Stimulated activated CD8-positive, alpha-beta memory T cell treated with anti-CD3 and anti-CD28 coated beads, Interleukin-7, amount 100 ng/mL, for 4 hours (primary cell): ENCODE measurements at places on chromosomes 5 and 9.
A peak's percentile ranks its signal among the peaks of the same experiment; 100 is the strongest.

GRCh38 chr9:108885643-108886348 is 23.7 kb downstream of the ACTL7A start:
- DNase-seq = no peak

DNA sequence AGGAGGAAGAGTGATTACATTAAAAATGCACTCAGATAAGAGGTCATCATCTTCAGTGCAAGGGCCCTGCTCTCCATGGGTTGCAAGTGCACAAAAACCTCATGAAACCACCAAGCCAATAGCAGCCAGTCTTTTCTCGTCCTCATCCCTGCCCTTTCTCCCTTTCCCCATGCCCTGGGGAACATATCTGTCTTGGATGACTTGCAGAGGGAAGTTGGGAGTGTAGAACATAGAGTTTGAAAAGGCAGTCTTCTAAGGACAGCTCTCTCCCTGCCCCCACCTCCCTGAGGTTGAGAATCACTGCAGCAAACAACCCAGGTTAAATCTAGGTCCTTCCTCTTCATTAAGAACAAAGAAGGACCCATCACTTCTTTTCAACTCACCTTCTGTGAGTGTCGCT is 22.0 kb downstream of the DDX31 start:
- DNase-seq = no peak

DNA sequence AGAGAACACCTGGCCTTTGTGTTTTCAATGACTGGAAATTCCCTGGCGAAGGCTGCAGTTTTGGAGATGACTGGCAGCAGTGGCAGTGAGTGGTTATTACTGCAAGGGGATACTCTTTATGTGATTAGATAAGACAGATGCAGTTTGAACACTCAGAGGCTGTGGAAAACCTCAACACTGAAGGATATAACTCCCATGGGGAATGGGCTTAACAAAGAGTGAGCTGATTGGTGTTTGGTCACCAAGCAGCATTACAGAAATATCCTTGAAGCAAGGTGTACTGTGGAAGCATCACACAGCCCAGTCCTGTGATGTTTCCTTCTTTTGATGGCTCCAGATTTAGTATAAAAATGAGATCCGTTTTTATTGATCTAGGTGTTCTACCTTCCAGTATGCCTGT is 490.7 kb upstream of the PTPRD start:
- no peak for DNase-seq

GRCh38 chr9:91001146-91001611 is 199.6 kb downstream of the SYK start:
- no peak for DNase-seq

DNA sequence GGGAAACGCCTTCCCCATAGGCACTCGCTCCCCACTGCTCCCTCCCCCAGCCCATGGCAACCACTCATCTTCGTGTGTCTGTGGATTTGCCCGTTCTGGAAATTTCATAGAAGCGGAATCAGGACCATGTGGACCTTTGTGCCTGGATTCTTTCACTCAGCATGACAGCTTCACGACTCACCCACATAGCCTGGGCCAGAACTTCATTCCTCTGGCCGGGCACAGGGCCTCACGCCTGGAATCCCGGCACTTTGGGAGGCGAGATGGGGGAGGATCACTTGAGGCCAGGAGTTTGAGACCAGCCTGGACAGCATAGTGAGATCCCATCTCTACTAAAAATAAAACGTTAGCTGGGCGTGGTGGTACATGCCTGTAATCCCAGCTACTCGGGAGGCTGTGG is 12.1 kb upstream of the DIPK1B start:
- no peak for DNase-seq

DNA sequence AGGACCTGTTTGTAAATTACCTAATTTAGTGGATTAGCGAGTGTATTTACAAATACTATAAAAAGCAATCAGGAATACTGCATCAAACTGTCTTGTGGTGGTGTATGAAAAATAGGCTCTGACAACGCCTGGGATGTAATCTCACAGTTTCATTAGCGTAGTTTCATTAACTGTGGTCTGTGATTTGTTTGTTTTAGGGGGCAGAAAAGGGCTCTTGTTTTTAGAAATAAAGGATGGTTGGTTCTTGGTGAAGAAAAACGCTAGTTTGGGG is 1.4 kb downstream of the SLC44A1 start:
- DNase-seq = no peak

- DNase-seq = no peak
Measured at GRCh38 chr9:94017939-94018531, 62.9 kb upstream of the BARX1 start.

GRCh38 chr5:59528202-59528862 is 365.2 kb downstream of the PDE4D start:
- no peak for DNase-seq

- no peak for DNase-seq
Measured at GRCh38 chr5:42302186-42302585, 121.1 kb upstream of the GHR start.

DNA sequence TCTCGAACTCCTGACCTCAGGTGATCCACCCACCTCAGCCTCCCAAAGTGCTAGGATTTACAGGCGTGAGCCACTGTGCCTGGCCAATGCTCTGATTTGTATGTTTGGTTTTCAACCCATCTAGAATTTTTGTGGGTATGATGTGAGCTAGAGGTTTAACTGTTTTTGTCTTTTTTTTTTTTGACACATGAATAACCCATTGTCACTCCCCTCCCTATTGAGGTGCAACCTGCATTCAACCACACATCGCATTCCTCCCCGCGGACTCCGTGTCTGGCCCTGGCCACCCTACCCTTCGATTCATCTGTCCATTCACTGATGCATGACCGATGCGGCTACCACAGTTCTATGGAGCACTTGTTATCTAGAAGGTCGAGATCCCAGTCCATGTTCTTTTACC is 9.5 kb upstream of the FAM163B start:
- no peak for DNase-seq

DNA sequence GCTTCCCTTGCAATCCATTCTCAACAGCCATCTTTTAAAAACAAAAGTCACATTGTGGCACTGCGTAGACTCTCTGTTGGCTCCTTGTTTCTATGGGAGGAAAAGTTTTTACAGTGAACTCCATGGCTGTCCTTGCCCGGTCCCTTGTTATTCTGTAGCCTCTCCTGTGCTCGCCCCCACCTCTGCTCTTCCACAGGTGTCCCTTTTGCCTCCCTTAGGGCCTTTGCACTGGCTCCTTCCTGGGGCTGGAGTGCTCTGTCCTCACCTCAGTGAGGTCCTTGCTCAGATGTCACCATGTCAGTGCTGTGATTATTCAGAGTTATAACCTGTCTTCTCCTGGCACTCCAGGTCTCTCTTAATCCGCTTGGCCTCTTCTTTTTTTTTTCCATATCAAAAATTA is 308.8 kb downstream of the DOCK8 start:
- no peak for DNase-seq

GRCh38 chr9:2290382-2290781 is 275.2 kb downstream of the SMARCA2 start:
- no peak for DNase-seq

DNA sequence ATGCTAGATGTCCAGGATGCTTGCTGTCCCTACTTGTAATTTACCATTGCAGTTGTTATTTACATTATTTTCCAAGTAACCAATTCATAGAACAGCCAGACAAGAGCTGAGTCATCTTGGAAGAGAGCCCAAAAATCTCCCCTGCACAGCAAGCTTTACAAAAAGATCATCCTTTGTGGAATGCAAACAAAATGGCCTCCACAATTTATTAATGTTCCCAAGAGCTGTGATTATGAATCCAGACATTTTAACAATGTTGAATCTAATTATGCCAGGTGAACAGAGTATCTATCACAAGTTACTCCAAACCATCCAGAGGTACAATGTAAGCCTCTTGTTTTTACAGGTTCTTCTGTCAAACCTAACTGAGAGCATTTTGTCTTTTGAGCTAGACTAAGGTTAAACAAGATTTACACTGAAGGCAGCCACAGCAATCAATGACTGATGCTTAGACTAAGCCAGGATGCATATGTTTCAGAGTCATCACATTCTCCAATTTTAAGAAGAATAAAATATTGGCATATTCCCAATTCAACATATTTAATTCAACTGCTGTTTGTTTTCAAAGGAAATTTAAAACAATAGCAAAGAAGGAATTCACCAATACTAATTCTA is 95.3 kb upstream of the SLC12A2 start:
- DNase-seq = no peak

- DNase-seq = no peak
Measured at GRCh38 chr5:172088801-172089200, 82.4 kb upstream of the FBXW11 start.

GRCh38 chr5:131322926-131323325 is 59.1 kb downstream of the CDC42SE2 start:
- no peak for DNase-seq

DNA sequence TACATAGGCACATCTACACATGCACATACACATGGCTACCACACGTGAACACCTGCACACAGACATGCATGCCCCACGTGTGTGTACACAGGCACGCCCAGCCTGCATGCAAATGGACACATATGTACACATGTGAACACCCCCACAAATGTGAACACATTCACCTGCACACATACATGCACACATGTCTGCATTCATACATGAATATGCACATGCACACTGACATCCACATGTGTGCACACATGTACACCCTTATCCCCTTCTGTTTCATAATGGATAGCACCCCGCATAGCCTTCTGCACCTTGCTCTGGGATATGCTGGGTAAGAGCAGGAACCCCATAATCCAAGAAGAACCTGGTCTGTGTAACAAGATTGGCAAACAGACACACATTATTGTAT is 66.2 kb downstream of the WNK2 start:
- no peak for DNase-seq

DNA sequence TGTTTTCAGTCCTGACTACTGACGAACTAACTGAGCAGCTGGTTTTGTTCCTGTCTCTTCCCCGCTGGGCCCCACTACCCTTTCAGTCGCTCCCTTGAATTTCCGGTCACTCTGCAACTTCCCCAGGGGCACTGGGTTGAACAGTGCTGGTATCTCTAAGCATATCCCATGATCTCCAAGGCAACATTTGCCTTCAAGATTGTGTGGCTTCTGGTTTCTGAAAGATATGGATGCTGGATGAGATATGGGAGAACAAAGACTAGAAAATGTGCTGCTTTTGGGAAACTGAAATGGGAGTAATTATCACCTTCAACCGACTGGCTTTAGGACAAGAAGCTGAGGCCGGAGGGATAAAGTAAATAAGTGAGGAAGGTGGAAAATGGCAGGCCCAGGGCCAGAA is 258.2 kb upstream of the PIK3R1 start:
- no peak for DNase-seq

DNA sequence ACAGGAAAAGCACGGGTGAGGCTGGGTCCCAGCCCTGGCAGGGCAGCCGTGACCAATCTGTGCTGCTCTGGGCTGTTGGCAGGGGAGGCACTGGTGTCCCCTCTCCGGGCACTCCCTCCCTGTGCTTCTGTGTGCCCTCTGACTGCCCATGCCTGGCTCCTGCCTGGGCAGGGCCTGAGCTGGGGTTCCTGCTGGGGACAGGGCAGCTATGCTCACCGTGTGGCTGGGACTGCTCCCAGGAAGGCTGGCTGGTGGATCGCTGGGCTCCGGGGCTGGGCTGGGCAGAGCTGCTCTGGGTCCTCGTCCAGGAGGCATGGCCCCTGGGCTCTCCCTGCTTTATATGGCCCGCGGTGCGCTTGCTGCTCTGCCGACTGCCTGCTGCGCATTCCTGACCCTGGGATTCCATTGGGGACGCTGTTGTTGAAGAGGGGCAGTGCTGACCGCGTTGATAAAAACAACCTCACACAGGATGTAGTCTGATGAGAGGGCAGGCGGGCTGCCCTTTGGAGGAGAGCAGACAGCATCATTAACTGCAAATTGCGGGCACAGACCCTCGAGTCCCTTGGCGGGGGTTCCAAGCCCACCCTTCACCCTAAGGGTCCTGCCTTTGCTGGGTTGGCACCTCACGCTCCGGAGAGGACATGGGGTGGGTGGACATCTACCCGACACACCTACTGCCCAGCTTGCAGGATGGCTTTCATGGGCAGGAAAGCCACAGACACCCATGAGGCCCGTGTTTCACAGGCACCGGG is 955 bp downstream of the QRFP start:
- DNase-seq = no peak

DNA sequence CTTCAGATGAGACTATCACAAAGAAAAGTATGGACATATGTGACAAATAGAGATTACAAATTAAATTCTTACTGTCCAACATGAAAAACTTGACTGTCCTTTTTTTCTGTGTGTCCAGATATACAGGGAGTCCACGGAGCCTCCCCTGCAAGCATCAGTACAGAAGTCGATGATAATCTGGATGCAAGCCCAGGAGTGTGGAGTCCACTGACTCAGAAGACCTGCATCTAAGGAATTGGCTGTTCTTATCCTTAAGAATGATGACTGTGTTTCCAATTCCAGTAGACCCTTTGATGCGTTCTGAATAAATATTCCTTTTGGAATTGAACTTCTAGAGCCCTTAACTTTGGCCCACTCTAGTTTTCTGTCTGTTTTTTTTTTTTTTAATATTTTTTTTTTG is 56.7 kb upstream of the TAF11L2 start:
- no peak for DNase-seq

- no peak for DNase-seq
Measured at GRCh38 chr9:88344013-88344412, 44.2 kb upstream of the SPIN1 start.

- DNase-seq = no peak
Measured at GRCh38 chr5:140221697-140222223, 46.8 kb downstream of the CYSTM1 start.

DNA sequence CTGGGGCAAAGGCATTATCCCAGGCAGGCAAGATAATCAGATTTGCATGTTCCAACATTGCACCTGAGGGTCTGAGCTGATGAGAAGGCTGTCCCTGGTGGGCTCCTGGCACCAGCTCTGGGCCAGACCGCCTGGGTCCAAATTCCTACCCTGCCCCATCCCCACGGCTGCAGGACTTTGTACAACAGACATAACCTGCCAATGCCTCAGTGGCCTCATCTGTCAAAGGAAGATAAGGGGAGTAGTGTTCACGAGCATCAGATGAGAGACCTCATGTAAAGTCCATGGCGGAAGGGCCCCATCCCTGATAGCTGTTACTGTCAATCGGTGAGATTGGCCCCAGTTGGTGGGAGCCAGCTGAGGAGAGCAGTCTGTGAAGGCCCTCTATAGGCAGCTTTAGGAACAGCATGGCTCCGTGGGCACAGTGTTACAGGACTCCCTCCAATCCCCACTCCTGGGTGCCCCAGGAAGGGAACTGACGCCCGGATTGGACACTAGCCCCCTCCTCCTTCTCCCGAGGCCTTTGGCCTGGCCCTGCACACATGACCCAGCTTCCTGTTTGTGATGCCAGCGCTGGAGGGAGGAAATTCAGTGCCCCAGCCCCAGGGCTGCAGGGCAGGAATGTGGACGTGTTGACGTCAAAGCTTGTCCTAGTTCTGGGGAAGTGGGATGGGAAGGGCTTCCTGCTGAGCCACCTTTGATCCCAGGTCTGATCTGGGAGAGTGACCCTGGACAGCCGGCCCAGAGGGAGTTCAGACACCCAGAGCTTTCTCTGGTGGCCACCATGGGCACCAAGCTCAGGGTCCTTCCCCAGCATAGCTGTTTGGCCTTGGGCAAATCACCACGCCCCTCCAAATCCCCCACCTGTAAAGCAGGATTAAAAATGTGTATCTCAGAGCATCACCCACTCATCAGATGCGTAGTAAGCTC is 56.2 kb downstream of the DUSP1 start:
- DNase-seq = peak; percentile 35

- no peak for DNase-seq
Measured at GRCh38 chr5:179991106-179991505, 80.5 kb downstream of the RNF130 start.
